ENCODE measurements at places on chromosomes 2 and 18. TPM values are rescaled to one million over a fixed set of nuclear protein-coding genes. Genes with fewer than 3 reads are reported as not detected.

GRCh38 chr2:26809876-26810577 is 24.2 kb downstream of the CENPA start:
- DNase-seq: no peak

GRCh38 chr2:39068299-39069135 is 52.3 kb downstream of the SOS1 start:
- no peak for DNase-seq

Gene GPR39
- not detected for polyA plus RNA-seq

- no peak for DNase-seq
These were observed 679.5 kb downstream of the KCNJ3 start for GRCh38 chr2:155377931-155378444.

Gene KIF5C
- 0.95 TPM for polyA plus RNA-seq

DNA sequence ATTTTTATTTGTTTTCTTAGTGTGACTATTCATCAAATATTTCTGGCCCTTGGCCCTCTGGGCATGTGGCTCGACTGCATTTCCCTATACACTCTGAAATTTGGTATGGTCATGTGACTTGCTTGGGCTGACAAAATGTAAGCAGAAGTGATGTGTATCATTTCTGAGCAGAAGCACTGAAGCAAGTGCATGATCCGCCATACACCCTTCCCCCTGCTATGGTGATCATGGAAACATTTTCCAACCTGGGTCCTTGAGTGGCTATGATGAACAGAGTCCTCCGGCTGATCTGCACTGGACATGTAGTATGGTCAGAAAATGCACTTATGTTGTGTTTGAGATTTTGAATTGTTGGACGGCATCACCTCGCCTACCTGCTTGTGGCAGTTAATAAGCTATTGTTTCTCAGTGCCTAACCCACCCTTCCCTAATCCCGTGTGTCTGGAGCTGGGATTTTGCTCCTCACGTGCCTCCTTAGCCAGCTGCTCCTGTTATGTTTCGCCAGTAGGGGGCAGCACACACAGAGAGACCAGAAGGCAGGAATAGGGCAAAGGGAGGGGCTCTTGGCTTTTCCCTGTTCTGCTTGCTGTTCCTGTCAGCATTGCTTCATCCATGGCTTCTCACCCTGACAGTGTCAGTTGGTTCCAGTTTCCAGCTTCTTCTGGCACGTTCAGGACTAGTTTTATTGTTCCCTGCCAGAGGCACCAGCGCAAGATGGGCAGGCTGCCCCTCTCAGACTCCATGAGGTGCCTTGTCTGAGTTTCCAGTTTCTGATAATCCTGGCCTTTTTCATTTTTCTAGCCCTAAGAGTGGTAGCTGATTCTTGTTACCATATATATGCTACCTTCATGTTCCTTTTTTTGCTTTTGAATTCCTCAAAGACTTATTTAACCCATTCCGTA is 207.4 kb downstream of the ARL6IP6 start:
- peak; percentile 1 for DNase-seq

DNA sequence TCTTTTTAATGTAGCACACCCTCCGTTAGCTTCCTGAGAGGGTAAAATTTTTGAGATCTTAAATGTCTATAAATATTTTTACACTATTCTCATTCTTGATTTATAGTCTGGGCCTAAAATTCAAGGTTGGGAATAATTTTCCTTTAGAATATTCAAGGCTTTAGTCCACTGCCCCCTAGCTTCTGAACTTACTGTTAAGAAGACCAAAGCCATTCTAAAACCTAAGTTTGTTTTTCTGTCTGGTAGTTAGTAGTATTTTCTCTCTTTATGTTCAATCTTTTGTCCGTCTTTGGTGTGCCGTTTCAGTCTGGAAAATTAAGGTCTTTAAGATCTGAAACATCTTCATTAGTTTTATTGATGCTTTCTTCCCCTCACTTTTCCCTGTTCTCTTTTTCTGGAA is 14.5 kb downstream of the OSBPL6 start:
- DNase-seq: no peak

DNA sequence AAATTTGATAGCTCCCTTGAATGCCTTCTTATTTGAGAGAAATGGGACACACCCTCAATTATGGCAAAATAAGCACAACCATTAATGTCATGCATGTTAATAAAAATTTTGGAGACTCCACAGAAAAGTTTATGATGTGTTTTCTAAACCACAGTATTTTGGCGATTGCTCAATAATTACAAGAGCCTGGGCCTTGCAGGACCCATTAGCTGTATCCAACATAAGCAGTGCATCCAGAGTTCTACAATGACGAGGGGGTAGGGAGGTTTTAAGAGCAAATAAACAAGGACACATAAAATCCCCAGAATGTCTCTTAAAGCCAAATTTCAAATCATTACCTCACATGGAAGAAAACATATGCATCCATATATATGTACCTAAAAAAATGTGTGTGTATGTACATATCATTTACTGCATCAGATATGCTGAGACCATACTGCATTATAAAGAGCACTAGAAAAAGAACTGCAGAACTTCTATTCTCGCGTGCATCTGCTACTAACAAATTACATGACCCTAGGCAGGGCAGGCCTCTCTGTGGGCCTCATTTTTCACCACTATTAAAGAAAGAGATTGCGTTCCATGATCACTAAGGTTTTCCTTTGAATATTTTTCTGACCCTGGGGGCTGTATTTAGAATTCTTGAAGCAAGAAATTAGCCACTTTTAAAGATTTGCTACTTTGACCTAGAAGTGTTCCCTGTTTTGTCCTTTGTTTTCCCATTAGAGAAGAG is 38.0 kb downstream of the CMPK2 start:
- no peak for DNase-seq

- DNase-seq: no peak
These were observed 43.2 kb downstream of the SLC5A7 start for GRCh38 chr2:108029496-108029895.

Gene DLX1
- polyA plus RNA-seq: not detected
